Inflammatory macrophage treated with lipopolysaccharide for 1 hour (primary cell): ENCODE measurements at places on chromosomes 3 and 15.

GRCh38 chr15:77440378-77440999, 19.8 kb downstream of the HMG20A start:
- DNase-seq: no peak

DNA sequence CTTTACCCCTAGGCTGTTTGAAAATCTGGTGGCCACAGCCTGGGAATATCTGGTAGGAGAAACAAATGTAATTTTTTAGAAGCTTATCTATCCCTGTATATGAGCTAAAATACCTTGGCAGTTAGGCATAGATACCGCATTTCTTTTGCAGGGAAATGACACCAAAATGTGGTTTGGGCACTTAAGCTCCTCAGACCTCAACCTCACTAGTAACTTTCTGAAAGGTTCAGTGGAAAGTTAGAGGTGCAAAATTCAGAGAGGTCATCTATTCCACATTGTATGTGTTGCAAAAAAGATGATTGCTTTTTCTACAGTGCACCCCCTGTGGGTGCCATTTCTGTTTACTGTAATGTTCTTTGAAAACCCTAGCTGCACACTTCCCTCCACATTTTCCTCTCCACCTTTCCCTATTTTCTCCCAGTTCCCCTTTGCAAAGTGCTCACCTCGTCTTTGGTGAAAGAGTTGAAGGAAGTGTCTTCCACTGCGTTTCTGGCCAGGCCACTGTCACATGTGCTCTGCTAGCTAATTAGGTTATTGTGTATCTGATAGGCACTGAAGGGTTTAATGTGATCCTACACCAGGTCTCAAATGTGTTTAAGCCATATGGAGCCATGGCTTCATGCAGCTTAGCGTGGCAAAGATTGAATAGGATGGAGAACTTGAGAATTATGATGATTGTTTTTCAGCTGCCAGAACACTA, 1.3 kb downstream of the SACM1L start:
- DNase-seq: no peak

- no peak for DNase-seq
These were observed 366.3 kb upstream of the LRRC3B start for GRCh38 chr3:26256224-26256623.

DNA sequence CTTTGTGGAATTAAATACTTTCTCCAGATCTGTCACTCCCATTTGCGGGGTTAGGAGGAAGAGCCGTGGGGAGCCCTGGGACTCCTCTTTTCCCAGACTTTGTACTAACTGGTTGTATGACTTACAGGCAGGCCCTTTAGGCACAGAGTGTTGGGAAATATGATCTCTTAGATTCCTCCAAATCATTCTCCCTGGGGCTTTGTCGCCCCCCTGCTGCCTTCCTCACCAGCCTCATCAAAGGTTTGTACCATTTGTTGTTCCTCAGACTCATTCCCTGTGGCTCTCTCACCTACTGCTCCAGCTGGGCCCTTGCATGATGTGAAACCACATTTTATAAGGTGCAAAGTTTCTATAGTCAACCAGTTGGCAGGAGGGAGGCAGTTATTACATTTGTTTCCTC, 56.4 kb downstream of the CRYGS start:
- no peak for DNase-seq

DNA sequence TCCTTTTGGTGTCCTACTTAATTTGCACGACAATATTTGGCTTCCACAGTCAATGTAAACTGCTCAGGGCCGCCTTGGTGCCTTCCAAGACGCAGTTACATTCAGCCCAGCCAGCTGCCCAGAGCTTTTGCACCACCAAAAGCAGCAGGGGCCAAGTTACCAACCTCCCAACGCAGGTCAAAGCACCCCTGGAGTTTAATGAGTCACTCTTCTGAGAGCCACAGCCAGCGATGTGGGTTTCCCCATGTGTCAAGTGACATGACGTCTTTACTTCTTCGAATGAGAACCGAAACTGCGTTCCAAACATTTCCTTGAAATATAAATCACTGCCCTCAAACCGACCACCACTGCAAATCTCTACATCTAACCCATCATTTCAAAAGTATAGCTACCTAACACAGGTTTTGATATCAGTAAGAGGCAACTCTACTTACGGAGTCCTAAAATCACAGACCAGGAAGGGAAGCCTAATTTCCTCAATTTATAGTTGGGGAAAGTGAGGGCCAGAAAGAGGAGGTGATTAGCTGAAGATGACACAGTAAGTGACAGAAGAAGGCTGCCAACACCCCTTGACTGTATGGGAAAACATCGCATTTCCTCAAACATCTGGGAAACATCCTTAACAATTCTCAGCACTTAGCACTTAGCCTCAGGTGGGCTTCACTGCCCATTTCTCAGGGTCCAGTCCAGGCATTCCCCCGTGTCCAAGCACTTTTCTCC, 24.5 kb downstream of the MB21D2 start:
- peak; percentile 92 for DNase-seq

- peak; percentile 15 for DNase-seq
These were observed 721 bp downstream of the MYEF2 start for GRCh38 chr15:48177383-48177765.
